ENCODE measurements at places on chromosomes 7 and 10. TPM values are rescaled to one million over a fixed set of nuclear protein-coding genes. Genes with fewer than 3 reads are reported as not detected.

The JAKMIP3 gene
- 0.39 TPM for total RNA-seq

The GSAP gene
- 7.4 TPM for total RNA-seq

The HOXA11 gene
- 0.20 TPM for total RNA-seq

DNA sequence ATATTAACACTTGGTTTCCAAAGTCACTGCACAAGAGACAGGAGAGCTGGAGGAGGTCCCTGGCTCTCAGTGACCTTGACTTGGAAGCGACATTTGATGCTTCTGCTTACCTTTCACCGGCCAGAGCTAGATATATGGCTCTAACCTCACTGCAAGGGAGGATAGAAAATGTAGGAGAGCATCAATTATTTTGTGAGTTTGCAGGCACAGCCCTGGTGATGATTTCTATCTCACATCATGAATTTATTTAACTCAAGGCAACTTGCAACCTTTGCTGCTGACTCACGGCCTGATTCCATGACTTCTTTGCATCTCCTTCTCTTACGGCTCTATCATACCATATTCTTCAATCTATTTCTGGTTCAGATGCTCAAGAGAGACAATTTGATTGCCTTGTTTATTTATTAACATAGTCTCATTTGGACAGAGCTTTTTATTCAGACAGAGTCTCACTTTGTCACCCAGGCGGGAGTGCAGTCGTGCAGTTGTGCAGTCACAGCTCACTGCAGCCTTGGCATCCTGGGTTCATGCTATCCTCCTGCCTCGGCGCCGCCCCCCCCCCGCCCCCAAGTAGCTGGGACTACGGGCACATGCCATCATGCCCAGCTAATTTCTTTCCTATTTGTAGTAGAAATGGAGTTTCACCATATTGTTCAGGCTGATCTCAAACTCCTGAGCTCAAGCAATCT is 196.0 kb downstream of the REEP3 start:
- DNase-seq = no peak

The PPP1R3C gene
- 71.7 TPM for total RNA-seq

- no peak for DNase-seq
Measured at GRCh38 chr10:121624836-121625486, 26.7 kb upstream of the FGFR2 start.

DNA sequence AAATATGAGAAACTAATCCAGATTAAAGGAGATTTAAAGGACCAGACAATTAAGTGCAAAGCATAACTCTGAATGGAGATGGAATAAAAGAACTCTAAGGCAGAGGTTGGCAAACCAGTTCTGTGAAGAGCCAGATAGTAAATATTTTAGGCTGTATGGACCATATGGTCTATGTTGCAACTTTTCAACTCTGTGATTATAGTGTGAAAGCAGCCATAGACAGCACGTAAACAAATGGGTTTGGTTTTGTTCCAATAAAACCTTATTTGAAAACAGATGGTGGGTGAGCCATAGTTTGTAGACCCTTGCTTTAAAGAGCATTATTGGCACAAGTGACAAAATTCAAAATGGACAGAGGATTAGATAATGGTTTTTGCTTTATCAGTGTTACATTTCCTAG is 884.1 kb downstream of the CCSER2 start:
- DNase-seq = no peak

Data from skin of body (tissue), 3 donors.